Gastrocnemius medialis (tissue), 4 donors: ENCODE measurements at places on chromosomes 5 and 9. TPM values are rescaled to one million over a fixed set of nuclear protein-coding genes. Genes with fewer than 3 reads are reported as not detected.
A peak's percentile ranks its signal among the peaks of the same experiment; 100 is the strongest.

DNA sequence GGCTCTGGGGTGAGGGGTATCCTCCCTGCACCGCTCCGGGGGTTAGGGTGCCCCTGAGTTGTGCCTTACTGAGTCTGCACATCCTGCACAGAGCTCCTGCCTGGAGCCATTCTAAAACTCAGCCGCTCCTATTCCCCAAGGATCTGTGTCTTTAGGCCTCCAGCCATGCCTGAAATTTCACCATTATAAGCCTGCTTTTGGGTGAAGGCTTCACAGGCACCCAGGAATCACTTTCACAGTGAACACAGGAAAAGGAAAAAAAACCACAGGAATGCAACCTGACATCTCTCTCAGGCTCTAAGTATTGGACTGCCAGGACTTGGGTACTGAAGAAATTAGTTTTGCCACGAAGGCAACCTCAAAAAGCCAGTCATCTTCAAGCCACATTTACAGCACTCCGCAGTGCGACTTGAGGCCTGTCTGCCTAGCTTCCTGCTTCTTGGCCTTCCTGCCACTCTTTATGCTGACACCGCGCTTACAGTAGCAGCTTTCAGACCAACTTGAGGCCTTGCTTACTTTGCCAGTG, 30.9 kb downstream of the GALNT10 start:
- peak; percentile 32 for DNase-seq

DNA sequence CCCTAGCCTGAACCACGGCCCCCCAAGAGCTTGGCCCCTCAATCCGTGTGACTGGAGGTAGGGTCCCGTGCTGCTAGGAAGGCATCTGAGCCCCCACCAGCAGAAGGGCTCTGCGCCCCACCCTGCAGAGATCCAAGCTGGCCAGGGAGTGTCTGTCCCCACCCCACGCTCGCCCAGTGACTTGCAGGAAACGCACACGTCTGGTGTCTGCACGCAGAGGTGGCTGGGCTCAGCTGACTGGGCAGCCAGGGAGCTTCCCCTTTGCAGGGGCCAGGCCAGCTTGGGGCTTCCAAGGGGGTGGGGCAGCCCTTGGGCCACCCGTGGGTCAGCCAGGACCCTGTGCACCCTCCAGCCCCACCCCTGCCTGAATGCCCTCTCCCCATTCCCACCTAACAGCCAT, 24.3 kb downstream of the NOTCH1 start:
- peak; percentile 25 for DNase-seq

Gene HRH2
- 0.51 TPM for total RNA-seq

- DNase-seq, result no peak
Measured at GRCh38 chr9:21434202-21435014, 5.8 kb upstream of the IFNA1 start.

DNA sequence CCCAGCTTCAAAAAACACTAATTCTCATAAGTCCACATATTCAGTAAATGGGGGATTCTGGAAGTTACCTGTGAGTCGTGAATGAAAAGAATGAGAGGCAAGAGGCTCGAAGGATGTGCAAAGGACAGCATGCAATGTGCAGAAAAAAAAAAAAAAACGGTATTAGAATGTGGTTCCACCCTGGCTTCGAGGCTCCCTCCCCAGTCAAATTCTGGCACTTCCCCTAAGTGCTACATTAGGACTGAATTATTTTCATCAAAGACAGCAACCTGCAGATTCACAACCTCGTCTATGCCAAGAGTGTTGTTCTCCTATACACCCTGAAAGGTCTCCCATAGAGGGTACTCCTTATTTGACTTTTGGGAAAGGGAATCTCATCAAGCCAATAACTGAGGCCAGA, 16.5 kb downstream of the CAPSL start:
- no peak for DNase-seq

DNA sequence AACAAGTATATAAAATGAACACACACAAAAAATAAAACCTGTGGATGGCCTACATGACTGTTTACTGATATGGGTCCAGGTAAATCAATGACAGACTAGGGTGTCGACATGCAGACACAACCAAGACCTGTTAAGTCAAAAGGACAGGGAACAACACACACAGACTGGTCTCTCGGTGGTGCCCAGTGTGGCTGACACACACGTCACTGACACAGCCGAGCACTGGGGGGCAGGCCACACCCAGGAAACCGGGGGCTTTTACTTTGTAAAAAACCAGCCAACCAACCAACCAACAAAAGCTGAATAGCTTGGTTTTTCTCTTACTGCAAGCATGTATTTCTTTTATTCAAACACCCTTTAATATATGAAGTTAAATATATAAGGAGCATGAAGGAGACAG, 5.0 kb downstream of the FAM163B start:
- DNase-seq, result no peak

DNA sequence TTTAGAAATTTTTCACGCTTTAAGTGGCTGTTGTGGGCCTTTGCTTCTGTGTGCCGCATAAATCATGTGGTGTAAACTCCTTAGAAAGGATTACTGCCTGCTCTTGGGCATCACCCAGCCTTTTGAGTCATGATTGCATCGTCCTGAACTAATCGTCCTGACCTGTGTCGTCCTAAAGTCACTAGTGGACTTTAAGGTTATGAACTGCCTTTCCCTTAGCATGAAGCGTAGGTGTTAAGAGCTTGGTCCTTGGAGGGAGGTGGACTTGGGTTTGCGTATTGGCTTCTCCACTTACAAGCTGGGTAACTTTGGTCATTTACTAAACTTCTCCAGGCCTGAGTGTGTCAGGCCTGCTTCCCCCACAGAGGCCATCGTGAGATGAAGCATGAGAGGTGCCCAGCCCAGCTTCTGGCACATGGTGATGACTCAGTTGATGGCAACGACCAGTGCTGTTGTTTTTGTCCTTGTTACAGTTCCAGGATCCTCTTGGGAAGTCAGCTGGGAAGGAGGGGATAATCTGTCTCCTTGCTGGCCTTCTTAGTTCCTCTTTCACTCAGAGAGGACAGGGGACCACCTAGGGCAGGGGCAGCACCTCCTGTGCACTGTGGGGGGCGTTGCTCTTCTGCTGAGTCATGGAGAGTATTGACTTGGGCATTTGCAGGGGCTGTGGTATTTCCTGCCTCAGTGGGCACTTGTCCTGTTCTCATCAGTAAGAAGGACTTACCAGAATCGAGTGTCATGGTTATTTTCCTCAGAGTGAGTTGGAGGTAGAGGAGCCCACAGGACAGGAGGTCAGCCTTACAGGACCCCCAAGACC, 54.2 kb upstream of the NCS1 start:
- peak; percentile 41 for DNase-seq

Gene EDIL3
- 0.20 TPM for total RNA-seq

GRCh38 chr5:93302711-93303110, 278.3 kb downstream of the NR2F1-AS1 start:
- DNase-seq, result no peak

DNA sequence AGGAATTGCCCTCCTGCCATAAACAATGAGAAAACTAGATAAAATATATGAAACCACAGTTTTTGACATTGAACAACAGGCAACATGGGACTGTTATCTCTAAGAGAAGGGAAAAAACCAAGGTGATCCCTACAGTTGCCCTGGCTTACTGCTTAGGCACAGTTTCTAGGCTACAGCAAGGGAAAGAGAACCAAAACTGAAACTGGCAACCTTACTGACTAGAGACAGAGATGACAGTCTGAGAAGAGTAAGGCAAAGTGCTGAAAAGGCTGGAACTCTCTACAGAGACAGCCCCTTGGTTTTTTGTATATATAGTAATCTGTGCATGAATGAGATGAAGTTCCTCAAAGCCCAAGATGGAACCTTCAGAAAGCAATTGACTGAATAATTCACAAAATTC, 36.2 kb upstream of the REEP2 start:
- no peak for DNase-seq

DNA sequence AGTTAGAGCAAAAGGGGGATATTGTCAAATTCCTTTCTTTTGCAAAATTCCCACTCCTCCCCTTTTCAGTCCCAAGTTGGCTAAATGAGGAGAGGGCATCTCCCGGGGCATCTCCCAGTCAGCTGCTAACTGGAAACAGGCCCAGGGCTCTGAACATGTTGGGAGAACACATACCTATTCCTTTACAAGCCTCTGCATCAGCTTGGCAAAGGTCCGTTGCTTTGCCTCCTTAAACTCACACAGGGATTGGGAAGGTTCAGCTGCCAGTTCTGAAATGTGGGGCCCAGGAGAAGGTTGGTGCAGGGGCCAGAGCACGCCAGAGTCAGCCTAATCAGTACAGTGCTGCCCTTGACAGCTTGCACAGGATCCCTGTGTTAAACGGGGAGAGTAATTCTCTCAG, 11.0 kb upstream of the DMRT3 start:
- no peak for DNase-seq

DNA sequence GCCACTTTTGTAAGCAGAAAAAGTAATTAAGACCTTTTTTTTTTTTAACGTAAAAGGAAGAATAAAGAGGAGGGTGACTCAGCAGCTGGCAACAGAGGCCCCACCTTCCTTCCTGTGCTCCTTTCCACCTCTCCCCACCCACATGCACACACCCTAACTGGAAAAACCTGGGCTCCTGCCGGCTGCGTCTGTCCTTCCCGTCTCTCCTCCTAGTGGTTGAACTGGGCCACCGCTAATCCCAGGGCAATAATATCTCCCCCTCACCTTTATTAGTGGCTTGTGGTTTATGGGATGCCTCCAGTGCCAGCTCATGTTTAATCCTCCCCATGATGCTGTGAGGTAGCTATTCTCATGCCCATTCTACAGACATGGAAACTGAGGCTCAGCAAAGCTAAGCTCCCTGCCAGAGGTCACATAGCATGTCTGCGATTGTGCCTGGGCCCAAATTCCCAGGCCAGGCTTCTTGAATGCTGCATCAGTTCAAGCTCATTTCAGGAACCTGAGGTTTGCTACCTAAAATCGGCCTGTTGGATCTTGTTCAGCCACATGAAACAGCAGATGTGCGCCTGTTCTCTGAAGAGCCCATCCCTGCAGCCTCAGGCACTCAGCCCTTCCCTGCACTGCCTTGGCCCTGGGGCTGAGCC, 60.9 kb upstream of the IL17B start:
- DNase-seq, result no peak

Gene HAVCR1
- not detected for total RNA-seq

DNA sequence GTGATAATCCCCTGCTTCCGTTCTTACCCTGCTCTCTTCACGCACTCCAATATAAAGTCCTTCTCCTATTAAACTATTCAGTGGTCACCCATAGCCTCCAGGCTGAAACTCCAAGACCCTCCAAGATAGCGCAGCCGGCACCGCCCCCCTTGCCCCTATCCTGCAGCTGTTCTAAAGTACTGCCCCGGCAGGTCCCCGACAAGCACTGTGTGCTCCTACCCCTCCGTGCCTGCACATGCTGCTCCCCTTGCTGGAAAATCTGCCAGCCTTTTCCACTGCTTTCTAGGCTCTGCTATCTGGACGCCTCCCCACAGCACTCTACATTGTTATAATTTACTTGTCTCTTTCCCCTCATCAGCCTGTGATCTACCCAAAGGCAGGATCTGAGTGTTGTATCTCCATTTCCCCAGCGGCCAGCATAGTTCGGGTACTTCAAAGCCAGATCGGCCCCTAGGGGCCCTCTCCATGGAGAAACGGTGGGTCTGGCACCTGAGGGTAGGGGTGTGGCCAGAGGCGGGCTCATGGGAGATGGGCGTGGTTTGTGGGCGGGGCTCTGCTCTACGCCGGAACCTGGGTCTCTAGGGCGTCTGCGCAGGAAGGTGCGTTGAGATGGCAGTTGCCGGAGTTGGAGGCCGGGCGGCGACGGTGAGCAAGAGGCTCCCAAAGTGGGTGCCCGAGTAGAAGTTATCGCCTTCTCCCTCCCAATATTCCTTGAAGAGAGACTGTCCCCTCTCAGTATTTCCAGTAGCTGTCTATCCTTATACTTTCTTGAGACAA, 83.5 kb upstream of the RUSC2 start:
- DNase-seq, result peak; percentile 20

Gene ERBIN
- 35.1 TPM for total RNA-seq

GRCh38 chr9:114280636-114281472, 42.0 kb upstream of the ORM1 start:
- DNase-seq, result no peak

- DNase-seq, result no peak
Measured at GRCh38 chr5:3019045-3019444, 267.6 kb upstream of the IRX2 start.

Gene PITX1
- total RNA-seq, result 21.2 TPM

DNA sequence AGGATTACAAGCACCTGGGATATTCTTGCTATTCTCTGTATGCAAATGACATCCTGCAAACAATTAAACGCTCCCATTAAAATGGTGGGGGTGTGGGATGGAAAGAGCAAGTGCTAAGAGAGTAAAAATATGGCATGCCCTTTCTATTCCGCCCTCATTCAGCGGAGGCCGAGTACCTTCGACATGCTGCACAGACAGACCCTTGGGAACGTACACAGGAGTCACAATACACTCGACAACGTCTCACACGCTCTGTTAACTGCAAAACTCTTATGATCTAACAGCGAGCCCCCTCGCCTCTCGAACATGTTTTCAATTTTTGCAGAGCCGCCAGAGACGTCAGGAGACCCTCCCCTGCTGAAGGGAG, 322.2 kb downstream of the CEMIP2 start:
- no peak for DNase-seq

DNA sequence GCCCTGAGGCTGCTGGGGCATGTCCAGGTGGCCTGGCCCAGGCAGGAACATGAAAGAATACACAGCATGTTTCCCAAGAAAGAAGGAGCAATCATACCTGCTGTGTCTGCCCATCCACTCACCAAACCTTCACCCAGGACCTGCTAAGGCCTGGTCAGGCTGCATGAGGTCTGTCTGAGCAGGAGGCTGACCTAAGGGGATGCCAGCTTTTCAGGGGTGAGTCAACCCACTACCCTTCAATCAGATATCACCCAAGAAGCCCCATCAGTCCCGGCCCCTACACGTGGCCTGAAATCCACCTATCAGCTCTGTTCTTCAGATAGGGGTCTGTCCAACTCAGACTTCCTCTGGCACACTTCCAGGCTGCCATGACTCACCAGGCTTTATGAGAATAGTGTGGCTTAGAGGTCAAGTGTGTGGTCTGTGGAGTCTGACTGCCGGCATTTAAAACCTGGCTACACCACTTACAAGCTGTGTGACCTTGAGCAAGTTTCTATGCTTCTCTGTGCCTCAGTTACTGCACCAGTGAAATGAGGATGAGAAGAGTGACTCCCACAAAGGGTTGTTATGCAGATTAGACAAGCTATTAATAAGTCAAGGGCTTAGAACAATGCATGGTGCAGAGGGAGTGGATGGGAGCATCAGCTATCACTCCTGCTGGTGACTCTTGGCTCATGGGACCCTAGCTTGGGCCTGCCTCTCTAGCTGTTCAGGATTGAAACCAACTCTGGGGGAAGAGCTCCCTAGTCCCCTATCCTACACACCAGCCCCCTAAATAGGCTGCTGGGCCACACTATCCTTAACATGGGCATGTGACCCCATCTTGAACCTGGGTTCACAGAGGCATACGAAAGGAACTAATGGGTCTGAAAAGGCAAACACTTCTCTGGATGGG, 130.3 kb downstream of the PAX5 start:
- no peak for DNase-seq

Gene TAL2
- not detected for total RNA-seq

DNA sequence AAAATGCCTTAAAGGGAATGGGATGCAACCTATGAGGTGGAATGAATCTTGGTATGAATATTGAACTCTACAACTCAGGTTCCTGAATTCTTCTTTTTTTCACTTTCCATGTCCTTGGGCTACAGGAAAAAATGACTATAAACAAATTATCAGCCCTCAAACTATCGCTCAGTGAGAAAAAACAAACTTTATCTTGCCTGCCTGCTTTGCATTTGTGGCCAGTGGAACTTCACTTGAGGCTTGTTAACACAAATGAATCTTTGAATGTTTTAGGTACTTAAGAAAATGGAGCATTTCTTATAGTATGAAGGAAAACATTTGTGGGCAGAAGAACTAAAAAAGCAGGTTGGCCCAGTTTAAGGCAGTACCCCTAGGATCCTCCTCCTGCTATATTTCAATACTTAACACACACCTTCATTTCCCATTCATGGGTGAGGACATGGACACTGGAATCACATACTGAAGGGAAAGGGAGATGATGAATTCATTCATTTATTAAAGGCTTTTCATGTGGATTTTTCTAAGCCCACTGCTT, 34.1 kb downstream of the ELOVL7 start:
- no peak for DNase-seq
